NCI-H2081 (cell line): ENCODE measurements at places on chromosomes 6 and 20.

DNA sequence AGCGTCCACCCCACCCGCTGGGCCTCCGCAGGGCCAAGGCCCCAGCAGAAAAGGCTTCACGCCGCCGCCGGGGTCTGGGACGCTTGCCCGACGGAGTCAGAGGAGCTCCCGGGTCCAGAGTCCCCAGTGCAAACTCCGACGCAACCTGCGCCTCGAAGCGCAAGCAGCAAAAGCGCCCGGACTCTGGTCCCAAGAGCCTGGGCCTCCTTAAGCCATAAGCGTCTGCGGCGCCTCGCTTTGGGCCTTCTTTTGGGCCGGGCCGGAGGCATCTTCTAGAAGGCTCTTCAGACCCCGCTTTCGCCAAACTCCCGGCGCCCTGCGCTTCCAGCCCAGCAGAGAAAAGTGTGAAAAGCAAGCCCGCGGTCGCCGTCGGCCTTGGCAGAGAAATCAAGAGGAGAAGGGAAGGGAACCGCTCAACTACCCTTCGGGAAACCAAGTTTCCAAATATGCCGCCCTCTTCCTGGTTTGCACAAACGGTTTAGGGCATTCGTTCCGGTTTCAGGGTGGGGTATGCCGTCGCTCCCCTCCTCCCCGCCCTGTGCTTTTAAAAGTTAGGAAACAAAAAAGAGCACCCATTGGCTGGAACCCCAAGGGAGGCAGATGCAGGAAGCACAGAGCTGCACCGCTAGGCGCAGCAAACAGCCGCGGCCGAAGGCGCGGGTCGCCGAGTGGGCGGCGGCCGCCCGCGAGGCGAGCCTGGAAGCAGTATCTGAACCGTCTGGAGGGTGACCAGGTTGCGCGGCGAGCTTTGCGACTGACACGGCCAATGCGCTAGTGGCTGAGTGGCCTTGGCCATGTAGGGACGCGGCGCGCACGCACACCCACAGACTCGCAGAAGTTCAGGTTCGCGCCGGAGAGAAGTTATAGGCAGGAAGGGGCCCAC, 1.2 kb downstream of the TBX18 start:
- peak; percentile 63 for DNase-seq

DNA sequence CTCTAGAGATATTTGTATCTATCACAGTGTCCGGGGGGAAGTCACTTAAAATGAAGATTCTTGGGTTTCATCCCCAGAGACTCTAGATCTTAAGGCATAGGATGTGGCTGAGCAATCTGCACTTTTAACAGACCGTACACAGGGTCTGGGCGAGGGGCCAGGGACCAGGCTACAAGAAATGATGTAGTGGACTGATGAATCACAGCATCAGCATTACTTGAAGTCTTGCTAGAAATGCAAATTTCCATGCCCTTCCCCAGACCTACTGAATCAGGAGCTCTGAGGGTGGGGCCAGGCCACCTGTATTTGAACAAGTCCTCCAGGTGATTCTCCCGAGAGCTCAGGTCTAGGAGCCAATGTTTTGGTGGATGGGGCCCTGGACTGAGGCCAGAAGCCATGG, 168.4 kb downstream of the DOK5 start:
- no peak for DNase-seq

DNA sequence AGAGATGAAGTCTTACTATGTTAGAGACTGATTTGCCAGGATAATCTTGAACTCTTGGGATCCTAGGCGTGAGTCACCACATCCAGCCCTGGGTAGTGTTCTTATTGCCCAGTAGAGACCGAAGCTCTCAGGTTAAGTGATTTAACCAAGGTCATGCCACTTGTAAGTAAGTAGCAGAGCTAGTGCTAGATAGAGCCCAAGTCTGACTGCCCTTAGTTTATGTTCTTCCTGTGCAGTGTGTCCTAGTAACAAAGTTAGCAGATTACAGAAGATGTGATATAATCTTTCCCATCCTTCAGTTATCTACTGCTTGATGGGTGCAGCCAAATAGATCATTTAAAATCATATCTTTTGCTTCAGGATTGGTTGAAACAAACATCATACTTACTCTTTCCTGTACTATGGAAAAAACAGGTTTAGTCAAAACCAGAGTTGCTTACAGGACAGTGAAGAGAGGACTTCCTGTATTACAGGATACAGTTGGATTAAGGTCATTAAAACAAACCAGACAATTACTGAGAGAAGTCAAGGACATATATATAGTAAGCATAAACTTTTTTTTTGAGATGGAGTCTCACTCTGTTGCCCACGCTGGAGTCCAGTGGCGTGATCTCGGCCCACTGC, 9.5 kb upstream of the PABPC1L start:
- DNase-seq: no peak

DNA sequence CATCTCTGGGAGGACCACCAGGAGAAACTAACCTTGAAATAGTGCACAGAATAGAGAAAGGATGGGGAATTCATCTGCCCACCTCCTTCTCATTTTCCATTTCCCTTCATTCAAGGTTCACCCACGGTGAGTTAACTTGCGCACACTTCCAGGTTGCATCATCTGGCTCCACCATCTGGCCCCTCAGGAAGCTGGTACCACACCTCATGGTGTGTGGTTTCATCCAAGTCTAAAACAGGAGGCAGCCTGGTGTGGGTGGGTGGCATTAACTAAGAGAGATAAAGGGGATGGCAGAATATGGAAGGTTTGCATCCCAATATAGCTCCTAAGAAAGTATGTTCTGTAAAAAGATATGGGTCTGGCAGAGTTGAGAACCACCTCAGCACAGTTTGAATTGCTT, 3.8 kb downstream of the ZNF334 start:
- no peak for DNase-seq

DNA sequence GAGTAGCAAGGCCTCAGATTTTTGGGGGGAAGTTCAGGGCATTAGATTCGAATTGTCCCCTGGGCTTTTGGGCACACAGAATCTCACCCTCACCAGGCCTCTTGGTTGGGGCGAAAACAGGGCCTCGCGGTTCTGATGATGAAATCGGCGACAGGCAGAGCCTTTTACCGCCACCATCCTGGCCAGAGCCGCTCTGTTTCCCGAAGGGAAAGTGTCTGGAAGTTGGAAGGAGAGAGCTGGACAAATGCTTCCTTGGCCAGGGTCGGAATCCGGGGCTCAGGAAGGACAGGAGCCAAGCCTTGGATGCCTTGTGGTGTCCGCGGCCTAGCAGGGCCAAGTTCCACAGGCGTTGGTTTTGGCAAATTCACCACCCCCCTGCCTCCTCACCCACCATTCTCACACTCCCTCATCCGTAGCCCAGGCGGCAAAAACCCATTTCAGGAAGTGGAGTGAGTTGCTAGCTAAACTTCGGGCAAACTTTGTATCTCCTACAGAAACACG, 3.5 kb upstream of the TFAP2A start:
- DNase-seq: no peak

DNA sequence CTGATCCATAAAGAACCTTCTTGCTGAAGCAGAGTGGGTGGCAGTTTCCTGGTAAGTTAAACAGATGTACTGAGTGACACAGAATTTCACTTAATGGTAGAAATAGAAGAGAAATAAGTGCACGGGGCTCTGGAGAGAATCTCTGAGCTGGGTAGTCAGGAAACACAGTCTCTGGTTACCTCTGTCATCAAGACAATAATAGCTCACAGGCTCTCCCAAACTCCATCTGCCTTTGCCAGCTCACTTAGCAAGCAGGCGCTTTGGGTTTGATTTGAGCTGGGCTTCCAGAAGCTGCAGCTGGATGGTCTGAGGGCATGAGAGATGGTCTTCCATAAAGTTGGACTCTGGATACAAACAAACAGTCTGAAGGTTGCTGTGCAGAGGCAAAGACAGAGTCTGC, 39.6 kb upstream of the PRSS35 start:
- DNase-seq: no peak

- no peak for DNase-seq
These were observed 59.6 kb downstream of the TIAM2 start for GRCh38 chr6:155054491-155055250.

GRCh38 chr6:150652848-150653613, 53.3 kb downstream of the PLEKHG1 start:
- no peak for DNase-seq

GRCh38 chr20:63738687-63739129, 868 bp upstream of the SLC2A4RG start:
- DNase-seq: no peak

DNA sequence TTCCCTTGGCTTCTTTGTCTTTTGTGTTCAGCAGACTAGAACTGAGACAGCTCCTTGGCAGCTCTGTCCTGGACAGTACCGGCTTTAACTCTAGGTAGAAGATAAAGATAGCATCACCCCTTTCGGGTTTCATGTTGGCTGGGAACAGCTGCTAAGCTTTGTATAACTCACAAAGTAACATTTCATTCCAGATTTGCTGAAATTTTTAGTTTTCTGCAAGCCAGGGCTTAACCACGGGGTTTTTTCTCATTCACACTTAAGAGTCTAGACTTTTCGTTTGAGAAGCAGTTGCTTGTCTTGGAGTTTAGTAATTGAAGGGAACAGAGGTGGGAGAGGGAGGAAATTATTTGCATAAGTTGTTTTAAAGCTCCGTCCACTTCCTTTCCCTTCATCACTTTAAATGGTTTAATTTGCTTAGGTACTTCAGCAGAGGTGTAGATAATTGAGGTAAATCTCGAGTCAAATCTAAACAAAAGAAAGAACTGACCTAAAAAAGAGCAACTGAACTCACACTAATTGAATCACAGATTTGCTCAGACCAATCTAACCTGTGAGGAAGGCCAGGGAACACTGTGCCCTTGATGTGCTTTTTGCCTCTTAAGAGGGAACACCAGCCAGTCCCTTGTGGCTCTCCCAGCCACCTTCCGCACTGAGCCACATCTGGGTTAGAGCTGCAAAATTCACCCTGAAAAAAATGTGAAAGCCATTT, 48.3 kb downstream of the RREB1 start:
- no peak for DNase-seq

DNA sequence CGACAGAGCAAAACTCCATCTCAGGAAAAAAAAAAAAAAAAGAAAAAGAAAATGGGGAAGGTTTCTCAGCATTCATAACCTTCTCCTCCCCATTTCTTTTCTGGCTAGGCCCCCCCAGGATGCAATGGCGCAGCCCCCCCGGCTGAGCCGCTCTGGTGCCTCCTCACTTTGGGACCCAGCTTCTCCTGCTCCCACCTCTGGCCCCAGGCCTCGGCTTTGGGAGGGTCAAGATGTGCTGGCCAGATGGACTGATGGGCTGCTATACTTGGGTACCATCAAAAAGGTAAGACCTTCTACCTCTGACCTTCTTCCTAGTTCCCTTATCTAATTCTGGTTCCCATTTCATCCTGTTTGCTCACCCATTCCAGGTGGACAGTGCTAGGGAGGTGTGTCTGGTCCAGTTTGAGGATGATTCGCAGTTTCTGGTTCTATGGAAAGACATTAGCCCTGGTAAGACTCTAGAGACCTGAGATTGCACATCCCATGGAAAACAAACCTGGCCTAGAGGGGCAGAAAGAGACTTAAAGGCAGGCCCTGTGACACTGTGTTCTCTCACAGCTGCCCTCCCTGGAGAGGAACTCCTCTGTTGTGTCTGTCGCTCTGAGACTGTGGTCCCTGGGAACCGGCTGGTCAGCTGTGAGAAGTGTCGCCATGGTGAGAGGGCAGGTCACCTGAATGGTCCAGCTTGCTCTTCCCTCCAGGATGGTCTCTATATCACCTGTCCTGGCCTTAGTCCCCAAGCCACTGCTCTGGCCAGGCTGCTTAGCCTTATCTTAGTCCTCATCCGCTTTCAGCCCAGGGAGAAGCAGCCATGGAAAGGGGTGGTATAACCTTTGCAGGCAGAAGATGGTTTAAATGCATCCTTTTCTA, 1.6 kb downstream of the PHF1 start:
- DNase-seq: no peak

- DNase-seq: no peak
These were observed 45.9 kb upstream of the SPTLC3 start for GRCh38 chr20:12962895-12963294.

- DNase-seq: no peak
These were observed 143.7 kb downstream of the PDE10A start for GRCh38 chr6:165519316-165519715.

- DNase-seq: no peak
These were observed 21.7 kb upstream of the IL17A start for GRCh38 chr6:52164319-52165094.

DNA sequence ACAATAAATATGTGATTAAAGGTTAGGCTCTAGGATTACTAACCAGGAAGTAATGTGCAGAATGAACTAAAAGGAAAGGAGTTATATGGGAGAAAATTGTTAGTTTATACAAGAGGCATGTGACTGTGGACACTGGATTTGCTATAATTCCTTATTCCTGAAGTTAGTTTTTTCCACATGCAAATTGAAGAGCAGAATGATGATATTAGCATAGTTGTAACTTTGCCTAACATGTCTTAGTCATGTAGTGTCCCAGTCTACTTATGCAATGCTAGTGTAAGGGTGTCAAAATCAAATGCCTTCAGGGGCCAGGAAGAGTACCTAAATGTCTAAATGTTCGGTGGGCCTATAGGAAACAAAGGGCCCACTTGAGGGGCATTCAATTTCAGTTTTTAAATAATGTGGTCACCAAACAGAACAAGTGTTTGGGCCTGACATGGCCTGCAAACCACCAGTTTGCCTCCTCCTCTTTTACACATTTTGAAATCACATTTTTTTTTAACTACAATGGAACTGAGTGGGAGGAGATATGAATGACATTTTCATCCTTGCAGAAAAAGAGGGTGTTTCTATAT, 28.0 kb upstream of the CEP85L start:
- DNase-seq: no peak

DNA sequence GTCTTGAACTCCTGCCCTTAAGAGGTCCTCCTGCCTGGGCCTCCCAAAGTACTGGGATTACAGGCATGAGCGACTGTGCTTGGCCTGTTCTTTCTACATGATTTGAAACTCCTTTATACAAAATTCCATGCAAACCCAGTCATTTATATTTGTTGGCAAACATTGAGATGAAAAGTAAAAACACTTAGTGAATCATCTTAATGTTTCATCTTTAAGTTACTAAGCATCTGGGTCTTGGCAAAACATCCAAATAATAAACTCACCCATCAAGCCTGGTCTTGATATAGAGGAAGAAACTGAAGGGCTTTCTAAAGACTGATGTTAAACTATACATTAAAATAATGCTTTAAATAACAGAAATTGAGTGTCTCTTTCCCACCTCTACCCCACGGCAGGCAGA, 95.1 kb downstream of the FUT9 start:
- no peak for DNase-seq

DNA sequence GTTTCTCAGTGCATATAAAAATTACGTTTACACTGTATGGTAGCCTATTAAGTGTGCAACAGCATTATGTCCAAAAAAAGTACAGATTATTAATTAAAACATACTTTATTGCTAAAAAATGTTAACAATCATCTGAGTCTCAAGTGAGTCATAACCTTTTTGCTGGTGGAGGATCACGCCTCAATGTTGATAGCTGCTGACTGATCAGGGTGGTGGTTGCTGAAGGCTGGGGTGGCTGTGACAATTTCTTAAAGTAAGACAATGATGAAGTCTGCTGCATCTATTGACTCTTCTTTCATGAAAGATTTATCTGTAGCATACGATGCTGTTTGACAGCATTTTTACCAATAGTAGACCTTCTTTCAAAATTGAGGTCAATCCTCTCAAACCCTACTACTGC, 155.1 kb downstream of the BTBD9 start:
- no peak for DNase-seq
